ENCODE measurements at places on chromosomes 6 and 20.

- no peak for DNase-seq
These were observed 6.1 kb downstream of the MRS2 start for GRCh38 chr6:24408719-24409410.

DNA sequence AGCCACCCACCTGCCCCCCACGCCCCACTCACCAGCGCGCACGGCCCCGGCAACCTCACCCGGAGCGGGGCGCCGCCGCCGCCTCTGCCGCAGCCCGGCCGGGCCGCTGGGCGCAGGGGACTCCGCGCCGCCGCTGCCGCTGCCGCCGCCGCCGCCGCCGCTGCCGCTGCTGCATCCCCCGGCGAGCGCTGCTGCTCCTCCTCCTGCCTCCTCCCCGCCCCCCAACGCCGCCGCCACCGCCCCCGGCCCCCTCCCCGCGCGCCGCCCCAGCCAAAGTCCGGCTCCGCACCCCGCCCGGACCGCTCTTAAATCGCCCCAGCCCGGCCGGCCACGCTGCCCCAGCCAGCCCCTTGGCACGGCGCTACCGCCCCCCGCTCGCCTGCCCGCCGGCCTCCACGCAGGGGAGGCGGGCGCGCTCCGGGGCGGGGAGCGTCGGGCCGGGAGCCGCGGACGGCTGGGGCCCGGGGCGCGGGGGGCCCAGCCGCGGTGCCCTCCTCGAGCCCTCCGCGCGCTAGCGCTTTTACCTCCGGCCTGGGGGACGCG, at the start of gene SULF2:
SULF2 (minus strand) TSS at position 171 of the 543 bp plus-strand sequence. CDS start 28,118 bp downstream, outside the sequence.
- no peak for DNase-seq

- DNase-seq = peak; percentile 8
These were observed 104.6 kb upstream of the EXOC2 start for GRCh38 chr6:797479-798077.

GRCh38 chr6:159427771-159428170, 258.6 kb downstream of the FNDC1 start:
- DNase-seq = no peak

DNA sequence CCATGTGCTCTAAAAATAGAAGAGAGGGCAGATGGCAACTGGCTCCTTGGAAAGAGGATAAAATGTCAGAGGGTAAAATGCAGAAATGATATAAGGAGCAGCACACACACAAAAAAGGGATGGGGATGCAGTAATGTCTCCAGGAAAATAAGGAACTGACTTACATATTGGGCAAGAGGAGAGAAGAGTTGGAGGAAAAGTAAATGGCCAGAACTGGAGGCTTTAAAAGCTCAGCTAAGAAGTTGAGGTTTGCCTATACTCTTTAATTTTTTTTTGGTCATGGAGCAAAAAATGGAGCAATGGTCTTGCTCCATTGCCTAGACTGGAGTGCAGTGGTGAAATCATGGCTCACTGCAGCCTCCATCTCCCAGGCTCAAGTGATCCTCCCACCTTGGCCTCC, 93.7 kb downstream of the SULF2 start:
- no peak for DNase-seq
